ENCODE measurements at places on chromosomes 13 and 19.
A peak's percentile ranks its signal among the peaks of the same experiment; 100 is the strongest.

- DNase-seq: peak; percentile 22
Observed at GRCh38 chr19:52592301-52592700, 22.2 kb downstream of the ZNF701 start.

DNA sequence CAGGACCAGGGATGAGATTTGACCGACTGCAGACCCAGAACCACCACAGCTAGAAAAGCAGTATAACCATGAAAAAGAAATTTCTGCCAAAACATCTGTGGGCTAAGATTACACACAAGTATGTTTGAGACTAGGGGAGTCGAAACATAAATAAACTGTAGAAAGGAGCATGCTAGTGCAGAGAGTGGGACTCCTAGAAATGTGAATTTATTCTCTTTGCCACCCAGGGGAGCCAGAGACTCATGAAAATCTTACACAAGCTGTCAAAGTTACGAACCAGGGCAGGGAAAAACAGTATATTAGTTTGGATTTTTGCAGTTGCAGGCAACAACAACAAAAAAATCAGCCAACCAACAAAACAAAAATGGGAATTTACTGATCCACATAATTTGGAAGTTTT lies 12.3 kb upstream of the HSPH1 start:
- DNase-seq: no peak

- no peak for DNase-seq
Observed at GRCh38 chr13:32476021-32476731, 48.2 kb upstream of the N4BP2L1 start.

GRCh38 chr13:97124915-97125809 lies 97.0 kb upstream of the MBNL2 start:
- DNase-seq: peak; percentile 42

- DNase-seq: no peak
Observed at GRCh38 chr13:73075954-73076353, 17.1 kb downstream of the KLF5 start.

GRCh38 chr13:71485913-71486312 lies 381.1 kb downstream of the DACH1 start:
- DNase-seq: no peak

DNA sequence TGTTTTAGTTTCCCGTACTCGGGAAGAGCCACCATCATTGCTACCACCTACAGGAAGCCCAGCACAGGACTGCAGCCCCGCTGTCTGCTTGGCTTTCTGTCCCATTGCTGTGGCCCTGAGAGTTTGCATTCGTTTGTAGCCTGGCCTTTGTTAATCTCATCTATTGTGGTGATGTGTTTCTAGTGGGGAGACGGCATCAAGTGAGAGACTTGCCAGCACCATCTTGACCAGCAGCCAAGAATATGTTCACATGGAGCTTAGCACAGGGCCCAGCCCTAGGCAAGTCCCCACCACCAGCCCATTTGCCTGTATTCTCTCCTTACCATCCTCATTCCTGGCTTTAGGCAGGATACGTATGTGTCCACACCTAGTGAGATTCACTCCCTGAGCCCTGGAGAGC lies 17.3 kb upstream of the OVOL3 start:
- no peak for DNase-seq

- DNase-seq: no peak
Observed at GRCh38 chr19:8391198-8392016, 1.2 kb downstream of the RAB11B start.

DNA sequence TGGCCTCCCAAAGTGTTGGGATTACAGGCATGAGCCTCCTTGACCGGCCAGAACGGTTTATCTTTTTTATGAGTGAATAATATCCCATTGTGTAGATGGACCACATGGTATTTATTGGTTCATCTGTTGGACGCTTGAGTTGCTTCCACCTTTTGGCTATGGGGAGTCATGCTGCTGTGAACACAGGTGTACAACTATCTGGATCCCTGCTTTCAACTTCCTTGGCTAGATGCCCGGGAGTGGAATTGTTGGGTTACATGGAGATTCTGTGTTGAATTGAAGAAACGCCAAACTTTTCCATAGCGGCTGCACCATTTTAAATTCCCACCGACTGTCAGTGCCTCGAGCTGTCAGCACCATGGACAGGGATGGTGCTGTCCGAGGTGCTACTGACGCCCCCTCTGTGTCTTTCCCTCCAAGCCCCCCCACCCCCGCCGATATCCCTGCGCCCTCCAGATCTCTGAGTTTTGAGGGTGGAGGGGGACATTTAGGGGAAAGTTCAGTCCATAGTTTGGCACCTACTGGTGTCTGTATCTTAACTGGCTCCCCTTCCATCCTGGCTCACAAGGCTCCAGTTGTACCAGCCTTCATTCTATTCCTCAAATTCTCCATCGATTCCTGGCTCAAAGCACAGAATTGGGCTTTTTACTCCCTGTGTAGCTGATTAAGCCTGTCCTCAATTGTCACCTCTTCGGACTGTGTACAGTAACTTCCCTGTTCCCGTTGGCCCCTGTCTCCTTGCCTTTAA lies 27.3 kb downstream of the PNPLA6 start:
- DNase-seq: peak; percentile 21

GRCh38 chr13:31330236-31330635 lies 130.5 kb downstream of the B3GLCT start:
- no peak for DNase-seq

DNA sequence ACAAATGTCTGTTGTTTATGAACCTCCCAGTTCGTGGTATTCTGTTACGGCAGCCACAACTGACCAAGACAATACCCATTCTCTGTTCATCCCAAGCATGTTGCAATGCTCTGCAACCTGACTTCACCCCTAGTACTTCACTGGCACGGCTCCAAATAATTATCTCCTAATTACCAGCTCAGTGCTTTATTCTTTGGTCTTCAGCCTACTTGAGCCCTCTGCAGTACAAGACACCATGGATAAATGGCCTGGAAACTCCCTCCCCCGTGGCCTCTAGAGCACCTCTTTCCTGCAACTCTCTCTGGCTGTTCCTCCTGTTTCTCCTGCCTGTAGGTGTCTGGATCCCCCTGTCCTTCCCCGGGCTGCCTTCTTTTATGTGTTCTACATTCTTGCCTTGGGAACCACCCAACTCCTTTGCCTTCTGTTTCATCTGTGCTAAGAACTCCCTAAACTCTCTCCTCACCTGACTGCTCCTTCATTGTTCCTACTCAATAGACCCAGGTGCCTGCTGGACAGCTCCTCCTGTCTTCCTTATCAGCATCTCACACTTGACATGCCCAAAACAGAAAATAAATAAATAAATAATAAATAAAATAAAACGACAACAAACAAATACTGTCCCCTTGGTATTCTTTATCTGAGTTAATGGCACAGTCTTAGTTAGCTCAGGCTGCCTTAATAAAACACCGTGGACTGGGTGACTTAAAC lies 200.4 kb upstream of the IPO5 start:
- DNase-seq: no peak

GRCh38 chr19:53977991-53978731 lies 13.3 kb upstream of the CACNG6 start:
- no peak for DNase-seq

- no peak for DNase-seq
Observed at GRCh38 chr13:80618781-80619180, 277.9 kb upstream of the SPRY2 start.

DNA sequence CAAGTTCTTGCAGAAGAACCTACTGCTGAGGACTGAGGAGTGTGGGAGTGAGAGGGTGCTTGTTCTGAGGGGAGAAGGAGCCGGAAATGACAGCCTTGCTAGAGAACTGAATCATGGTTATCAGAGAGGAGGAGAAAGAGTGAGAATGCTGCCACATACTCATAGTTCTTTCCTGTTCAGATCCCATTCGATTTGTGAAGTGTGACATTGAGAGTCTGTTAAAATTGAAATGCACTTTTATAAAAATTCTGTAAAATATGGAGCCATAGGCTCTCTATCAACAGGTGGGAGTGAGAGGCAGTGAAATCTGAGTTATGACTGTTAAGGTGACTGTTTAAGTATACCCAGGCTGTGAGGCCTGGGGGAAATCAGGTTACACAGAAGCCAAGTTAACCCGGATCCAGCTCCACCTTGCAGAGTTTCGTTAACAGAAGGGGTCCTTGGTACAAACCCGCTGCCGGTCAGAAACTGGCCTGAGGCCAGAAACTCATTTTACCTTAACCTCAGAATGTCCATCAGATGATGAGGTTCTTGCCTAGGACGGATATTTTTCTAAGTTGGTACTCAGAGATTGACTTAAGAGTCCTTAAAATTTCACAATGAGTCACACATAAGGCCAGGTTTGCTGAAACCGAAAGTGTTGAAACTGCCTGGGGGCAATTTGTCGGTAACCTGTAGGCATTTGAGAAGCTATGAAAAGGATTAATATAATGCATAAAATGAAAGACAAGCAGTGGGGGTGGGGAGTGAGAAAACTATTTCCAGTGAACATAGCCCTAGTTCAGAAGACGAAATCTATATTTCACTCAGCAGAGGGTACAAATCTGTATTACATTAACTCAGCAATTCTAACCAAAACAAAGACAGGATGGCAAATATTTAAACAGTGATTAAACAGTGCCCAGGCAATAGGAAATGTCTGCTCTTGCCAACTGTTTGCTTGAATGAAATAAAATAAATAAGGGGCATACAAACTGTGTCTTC lies 350.5 kb downstream of the KCNRG start:
- DNase-seq: no peak

- DNase-seq: no peak
Observed at GRCh38 chr13:89721216-89721615, 1626.3 kb upstream of the MIR17HG start.

- no peak for DNase-seq
Observed at GRCh38 chr19:40530091-40530901, 46.4 kb upstream of the SHKBP1 start.

- no peak for DNase-seq
Observed at GRCh38 chr13:71260246-71260645, 606.8 kb downstream of the DACH1 start.

- DNase-seq: no peak
Observed at GRCh38 chr19:42132030-42132628, at the start of gene POU2F2. TSS of gene POU2F2 (minus strand) at chr19:42132446. CDS start at chr19:42132411, 35 bp downstream.

GRCh38 chr19:2536461-2536860 lies 60.5 kb downstream of the GADD45B start:
- DNase-seq: no peak

DNA sequence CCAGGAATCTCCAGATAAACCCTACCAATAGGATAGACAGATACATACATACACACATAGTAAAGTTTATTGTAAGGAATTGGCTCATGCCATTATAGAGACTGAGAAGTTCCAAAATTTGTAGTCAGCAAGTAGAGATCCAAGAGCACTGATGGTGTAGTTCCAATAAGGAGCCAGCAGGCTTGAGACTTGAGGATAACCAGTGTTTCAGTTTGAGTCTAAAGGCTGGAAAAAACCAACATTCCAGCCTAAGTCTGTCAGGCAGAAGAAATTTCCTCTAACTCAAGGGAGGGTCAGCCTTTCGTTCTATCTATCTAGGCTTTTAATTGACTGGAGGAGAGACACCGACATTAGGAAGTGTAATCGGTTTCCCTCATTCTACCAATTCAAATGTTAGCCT lies 110.2 kb upstream of the TSHZ3 start:
- peak; percentile 12 for DNase-seq

DNA sequence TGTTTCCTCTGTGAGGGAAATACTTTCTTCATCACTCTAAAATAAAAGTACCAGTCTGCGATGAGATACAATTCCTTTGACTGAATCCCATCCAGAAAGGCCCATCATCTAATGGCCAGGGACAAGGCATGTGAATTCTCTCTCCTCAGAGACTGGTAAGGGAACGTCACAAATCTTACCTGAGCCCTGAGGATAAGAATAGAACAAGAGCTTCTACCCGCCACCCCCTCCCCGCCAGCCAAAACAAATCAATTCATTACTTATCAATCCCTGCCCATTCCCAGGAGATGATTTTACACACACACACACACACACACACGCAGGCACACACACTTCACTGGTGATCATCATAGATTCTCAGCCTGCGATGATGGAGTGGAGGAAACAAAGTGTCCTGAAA lies 198.7 kb downstream of the DNAJC15 start:
- DNase-seq: no peak

DNA sequence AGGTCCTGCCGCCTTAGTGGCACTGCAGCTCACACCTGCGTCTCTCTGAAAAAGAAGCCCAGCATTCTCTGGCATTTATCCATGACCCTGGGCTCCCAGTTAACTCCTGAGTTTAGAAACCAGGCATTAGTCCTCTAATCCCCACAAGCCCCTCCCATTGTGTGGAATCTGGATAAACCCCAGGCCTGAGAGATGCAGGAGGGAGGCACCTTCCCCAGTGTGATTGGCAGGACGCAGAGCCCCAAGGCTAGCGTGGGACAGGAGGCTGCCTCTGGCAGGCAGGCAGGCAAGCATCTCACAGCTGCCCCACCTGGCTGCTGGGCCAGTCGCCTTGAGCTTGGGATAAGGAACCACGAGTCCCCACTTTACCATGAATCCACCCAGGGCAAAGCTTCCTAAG lies 11.0 kb upstream of the SERPINE3 start:
- no peak for DNase-seq

DNA sequence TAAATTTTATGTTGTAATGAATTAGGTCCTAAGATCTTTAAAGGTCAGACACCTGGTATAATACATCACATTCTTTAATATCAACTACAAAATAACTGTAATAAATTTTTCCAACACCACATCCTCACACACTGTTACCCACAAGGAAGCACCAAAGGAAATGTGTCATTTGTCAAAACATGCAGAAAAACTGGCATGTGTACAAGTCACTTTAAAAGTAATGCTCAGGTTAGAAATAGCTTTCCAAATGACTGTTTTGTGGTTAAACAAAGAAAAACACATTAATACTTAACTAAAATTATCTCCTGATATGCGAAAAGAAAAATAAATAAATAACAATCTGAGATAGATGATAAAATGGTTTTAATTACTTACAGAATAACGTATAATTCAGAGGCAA lies 74.7 kb downstream of the MZT1 start:
- DNase-seq: no peak

GRCh38 chr19:55206664-55207500 lies 2.4 kb downstream of the PTPRH start:
- DNase-seq: peak; percentile 87

- DNase-seq: no peak
Observed at GRCh38 chr13:23817830-23818229, 71.4 kb downstream of the MIPEP start.

- peak; percentile 12 for DNase-seq
Observed at GRCh38 chr13:48078251-48078656, 16.6 kb downstream of the MED4 start.

DNA sequence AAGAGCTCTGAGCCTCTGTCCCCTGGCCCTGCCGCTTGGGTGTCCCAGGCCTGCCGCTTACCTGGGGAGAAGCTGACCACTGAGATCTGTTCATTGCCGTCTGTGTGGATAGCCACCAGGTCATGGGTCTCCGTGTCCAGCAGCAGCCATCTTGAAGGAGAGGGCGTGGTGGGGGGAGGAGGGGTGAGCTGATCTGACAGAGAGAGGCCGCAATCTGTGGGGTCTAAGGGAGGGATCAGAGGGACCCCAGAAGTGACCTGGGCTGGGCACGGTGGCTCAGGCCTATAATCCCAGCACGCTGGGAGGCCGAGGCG lies 14.6 kb upstream of the GPR4 start:
- no peak for DNase-seq

DNA sequence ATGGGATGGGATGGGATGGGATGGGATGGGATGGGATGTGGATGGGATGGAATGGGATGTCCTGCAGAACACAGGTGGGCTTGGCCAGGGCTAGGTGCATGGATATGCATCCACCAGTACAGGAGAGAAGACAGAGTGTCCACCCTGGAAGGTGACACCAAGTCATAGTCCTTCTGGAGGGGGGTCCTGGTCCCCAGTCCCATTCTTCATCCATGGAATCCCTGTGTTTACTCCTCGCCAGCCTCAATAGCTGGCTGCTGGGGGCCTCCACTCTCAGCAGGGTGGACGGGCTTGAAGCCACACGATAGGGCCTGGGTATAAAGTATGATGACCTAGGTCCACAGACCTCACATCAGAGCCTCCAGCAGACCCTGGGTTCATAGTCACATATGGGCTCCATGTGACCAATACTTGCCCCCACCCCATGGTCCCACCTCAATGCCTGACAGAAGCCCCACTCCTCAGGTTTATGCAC lies 40.1 kb downstream of the RFX2 start:
- DNase-seq: no peak
